Fibroblast of skin of scalp (primary cell): ENCODE measurements at places on chromosomes 6 and 20.

GRCh38 chr6:23308166-23308565, 738.8 kb downstream of the HDGFL1 start:
- no peak for DNase-seq

GRCh38 chr6:107473660-107474059, 14.3 kb upstream of the PDSS2 start:
- DNase-seq: no peak

DNA sequence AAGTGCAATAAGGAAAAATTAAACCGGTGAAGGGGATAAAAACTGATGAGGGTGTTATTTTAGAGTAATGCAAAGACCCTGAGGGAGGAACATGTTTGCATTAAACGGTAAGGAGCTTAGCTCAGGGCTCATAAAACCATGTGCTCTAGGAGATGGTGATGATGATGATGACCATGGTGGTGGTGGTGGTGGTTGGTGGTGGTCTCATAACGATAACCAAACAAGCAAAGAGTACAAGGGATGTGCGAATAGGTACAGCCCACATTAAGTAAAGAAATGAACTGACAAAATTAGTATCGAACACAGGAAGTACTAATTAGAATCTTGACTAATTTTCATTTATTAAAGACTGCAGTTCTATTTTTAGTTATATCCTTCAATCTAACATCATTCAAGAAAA, 139.1 kb downstream of the ATXN1 start:
- DNase-seq: no peak

GRCh38 chr20:45444050-45444449, 25.5 kb upstream of the WFDC2 start:
- no peak for DNase-seq

DNA sequence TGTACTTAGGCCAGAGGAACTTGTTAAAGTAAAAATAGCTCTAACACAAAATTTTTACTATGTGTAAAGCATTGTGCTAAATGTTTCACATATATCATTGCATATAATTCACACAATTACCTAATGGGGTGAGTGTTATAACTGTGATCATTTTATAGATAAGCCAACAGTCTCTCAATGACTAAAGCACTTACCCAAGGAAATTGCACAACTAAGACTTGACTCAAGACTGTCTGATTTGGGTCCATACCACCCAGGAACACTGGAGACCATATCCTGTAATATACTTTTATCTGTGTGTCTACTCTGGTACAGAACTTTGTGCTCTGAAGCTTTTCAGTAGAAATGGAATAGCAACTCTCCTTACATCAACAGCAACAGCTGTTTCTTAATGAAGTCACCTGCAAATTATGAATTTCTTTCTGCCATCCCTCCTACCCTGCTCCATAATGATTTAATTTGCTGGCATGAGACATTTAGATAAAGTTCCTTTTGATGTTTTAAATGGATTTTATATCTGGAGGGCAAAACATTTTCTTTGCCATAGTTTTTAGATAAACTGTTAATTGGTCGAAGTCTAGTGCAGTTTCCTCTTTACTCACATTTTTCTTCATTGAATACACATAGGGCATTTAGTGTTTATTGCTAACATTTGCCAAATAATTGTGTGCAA, 47.5 kb downstream of the TSPYL4 start:
- DNase-seq: peak; percentile 9

DNA sequence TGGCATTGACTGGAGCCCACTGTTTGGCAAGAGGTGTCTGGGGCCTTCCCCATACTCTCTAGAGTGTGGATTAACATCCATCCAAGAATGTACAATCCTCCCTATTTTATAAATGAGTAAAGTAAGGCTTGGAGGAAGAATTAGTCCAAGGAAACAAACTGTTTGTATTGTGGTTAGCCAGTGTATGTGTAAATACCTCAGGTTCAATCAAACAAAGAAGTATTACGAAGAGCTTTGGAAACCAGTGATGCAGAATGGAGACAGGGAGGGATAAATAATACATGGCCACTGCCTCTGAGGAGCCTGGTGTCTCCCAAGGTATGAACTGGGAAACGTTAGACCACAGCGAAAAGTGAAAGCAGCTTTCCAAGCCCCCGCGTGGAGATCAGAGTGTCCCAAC, 226.6 kb upstream of the RIN2 start:
- no peak for DNase-seq

GRCh38 chr20:57625978-57626377, 5.8 kb upstream of the ZBP1 start:
- no peak for DNase-seq

DNA sequence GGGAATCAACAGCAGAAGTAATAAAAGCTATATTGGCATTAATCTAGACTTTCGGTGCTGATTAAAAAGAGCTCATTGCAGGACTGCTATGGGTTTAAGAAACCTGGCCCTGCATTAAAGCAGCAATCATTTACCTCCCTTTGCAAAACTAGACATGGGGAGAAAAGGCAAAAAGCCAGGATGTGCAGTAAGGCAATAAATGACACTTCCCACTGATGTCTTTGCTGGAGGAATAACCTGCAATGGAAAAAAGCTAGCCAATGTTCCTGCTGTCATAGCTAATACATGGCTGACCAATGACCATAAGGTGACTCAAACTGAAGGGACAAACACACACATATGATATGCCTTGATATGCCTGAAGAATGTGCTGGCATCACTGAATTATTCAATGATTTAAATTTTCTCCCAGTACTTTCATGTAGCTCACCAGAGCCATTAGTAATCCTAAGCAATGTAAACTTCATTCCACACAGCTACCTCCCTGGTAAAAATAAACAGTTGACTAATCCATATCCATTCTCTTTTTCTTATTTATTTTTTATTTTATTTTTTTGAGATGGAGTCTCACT, 8.7 kb downstream of the DNAAF9 start:
- DNase-seq: peak; percentile 39

- peak; percentile 6 for DNase-seq
Observed at GRCh38 chr6:84249724-84250123, 22.3 kb upstream of the CEP162 start.

DNA sequence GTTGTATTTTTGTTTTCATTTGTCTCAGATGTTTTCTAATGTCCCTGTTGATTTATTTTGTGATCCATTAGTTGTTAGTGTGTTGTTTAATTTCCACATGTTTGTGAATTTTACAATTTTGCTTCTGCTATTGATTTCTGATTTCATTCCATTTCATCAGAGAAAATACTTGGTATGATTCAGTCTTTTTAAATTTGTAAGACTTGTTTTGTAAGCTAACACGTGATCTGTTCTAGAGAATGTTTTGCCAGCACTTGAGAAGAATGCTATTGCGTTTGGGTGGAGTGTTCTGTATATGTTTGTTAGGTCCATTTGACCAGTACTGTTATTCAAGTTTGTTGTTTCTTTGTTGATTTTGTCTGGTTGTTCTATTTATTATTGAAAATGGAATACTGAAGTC, 53.9 kb downstream of the KIZ start:
- peak; percentile 62 for DNase-seq

- DNase-seq: peak; percentile 29
Observed at GRCh38 chr6:22146931-22147701, 149.7 kb downstream of the PRL start.

- peak; percentile 33 for DNase-seq
Observed at GRCh38 chr6:72861935-72862432, 240.1 kb downstream of the KCNQ5 start.

DNA sequence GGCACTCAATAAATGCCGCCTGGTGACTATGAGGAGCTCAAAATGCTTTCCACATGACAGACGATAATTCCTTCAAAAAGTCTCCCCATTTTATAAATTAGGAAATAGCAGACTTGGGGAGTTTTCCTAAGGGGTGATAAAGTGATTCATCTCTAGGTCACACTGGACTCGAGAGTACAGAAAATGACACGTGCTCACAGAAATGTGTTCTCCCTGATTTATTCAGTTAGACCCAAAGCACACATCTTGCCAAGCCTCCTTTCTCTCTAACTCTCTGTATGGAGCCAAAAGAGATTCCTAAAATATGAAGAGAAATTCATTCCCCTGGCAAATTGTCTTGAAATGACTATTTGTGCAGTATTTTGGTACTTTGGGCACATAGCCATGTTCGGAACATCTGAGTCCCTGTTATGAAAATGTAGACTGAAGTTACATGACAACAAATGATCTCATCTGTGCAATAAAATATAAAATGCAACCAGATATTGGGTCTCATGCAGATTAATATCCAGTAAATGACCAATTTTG, 381.1 kb downstream of the TFAP2B start:
- no peak for DNase-seq

- DNase-seq: peak; percentile 2
Observed at GRCh38 chr20:64256282-64256935, 861 bp downstream of the PCMTD2 start.

- no peak for DNase-seq
Observed at GRCh38 chr20:4152696-4153235, 137.4 kb upstream of the RNF24 start.

GRCh38 chr6:153801917-153802316, 237.1 kb upstream of the OPRM1 start:
- no peak for DNase-seq

- no peak for DNase-seq
Observed at GRCh38 chr6:105611606-105612005, 208.7 kb upstream of the PREP start.

DNA sequence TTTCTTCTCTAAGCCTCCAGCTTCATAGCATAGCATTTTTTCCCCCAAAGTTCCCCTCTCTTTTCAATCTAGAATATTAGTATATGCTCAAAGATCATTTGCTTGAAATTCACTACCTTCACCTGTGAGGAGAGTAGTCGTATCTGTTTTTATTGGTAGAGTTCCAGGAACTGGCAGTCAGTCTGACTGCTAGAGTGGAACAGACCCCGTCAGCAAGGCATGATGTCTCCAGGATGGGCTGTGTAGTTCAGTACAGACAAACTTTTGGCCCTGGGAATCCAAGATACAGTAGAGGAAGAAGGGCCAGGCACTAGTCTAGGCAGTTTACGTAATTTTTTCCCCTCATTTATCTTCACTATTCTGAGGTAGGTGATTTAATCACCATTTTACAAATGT, 29.1 kb downstream of the RALY start:
- no peak for DNase-seq

GRCh38 chr6:97097068-97098047, 172.8 kb downstream of the KLHL32 start:
- no peak for DNase-seq

- DNase-seq: peak; percentile 10
Observed at GRCh38 chr20:21126581-21126870, 644 bp downstream of the KIZ start.

DNA sequence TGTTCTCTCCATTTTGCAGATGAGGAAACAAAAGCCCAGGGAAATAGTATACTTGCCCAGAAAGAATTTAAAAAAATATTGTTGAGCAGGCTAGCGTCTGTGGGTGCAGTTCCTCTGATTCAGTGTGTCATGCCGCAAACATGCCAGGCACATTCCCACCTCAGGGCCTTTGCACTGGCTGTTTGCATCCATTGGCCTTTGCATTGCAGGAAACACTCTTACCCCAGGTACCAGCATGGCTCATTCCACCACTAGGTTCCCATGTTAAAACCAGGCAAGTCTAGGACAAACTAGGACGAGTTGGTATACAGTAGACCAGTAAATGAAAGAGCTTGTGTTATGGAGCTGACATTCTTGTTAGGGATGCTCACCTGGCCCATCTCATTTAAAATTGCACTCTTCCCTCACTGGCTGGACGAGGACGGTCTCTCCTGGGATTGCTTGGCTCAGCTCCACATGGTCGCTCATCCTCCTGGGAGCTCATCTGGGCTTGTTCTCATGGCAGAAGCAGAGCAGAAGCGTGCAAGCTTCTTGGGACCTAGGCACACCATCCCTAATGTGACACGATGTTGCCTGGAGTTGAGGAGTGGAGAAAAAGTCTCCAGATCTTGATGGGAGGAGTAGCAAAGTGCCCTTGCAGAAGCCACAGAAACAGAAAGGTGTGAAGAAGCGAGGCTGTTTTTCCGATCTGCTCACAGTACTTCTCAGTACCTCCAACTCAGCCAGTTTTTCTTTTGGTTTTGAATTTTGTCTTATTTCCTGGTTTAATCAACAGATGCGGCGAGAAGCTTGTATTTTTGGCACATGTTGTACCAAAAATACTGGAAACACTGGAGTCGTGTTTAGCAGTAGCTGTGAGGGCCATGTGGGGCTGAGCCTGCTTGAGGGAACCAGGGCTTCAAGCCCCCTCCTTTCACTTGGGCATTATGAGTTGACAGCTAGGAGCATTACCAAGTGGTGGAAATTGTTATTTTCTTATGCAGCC, 13.9 kb downstream of the ZNF831 start:
- no peak for DNase-seq

DNA sequence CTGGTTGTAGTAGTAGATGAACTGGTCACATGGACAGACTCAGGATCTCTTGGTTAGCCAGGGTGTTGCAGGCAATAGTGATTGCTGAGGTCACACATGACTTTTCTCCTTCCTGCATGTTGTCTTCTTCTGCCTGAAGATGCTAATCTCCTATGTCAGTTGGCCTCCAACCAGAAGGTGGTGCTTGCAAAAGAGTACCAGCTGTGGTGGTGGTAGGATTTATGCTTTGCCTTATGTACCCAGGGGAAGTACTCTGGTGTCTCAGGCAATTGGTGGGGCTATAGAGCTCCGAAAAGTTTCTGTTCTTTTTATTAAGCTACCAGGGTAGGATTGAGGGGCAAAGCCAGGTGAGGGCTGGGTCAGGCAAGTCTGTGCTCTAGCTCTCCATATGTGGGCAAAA, 98.5 kb downstream of the CARMIL1 start:
- DNase-seq: no peak

- peak; percentile 81 for DNase-seq
Observed at GRCh38 chr6:156828280-156828703, 51.1 kb downstream of the ARID1B start.

- DNase-seq: no peak
Observed at GRCh38 chr6:25457516-25457915, 178.3 kb downstream of the CARMIL1 start.

DNA sequence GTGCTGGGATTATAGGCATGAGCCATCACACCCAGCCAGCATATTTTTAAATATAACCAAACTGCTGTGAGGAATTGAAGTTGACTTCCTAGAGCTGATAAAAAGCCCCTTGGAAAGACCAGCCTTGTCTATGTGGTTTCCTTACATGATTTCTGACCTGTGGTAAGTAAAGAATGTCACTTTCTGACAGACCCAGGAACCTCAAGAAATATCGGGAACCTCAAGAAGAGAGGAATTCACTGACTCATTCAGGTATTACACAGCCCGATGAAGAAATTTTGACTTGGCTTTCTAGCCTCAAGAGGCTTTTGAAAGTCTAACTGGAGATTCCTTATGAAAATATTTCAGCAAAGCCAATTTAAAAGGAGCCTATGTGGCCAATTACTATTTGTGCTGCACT, 71.8 kb downstream of the FOXF2 start:
- DNase-seq: peak; percentile 26

- DNase-seq: no peak
Observed at GRCh38 chr6:2793534-2794151, 28.4 kb downstream of the WRNIP1 start.

DNA sequence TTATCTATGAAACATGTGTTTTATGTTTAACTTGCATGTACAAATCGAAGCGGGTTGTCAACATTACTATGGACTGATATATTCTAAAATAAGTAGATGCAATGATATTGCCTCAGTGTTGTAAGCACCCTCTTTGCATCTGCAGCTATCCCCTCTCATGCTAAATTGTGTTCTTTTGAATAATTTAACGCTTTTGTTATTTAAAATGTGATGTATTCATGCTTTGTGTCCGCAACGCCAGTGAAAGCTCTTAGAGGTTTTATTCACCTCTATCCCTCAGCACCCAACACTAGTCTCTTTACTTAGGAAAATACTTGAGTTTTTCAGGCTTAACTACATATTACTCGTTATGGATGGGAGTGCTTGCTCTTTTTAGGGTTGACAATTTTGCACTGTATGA, 173.7 kb upstream of the ID4 start:
- no peak for DNase-seq

- no peak for DNase-seq
Observed at GRCh38 chr6:130967502-130968445, 95.3 kb downstream of the EPB41L2 start.
